ENCODE measurements at places on chromosomes 6 and 20.

DNA sequence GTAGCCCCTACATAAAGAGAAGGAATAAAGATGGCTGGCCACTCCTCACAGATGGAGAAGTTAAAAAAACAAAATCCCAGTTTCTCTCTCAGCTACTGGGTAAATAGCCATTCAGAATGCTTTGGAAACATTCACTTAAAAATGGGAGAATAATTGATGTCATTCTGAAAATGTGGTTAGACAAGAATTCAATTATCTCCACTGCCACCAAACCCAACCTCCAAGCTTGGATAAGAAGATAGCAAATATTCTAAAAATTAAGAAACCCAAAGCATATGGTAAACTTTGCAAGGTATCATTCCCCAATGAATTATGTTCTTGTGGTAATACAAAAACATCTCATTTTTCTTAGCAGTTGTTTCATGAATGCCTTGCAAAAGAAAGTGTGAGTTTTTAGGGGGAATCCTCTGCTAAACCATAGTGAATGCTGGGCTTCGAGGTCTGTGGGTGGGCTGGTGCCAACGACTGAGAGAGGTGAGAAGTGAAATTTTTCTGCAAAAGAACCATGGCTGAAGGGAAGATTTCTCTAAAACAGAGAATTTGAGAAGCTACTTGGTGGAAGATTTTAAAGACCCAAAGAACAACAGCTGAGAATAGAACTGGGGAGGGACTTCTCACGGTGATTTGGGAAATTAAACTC, 497.9 kb upstream of the JARID2 start:
- DNase-seq = no peak

DNA sequence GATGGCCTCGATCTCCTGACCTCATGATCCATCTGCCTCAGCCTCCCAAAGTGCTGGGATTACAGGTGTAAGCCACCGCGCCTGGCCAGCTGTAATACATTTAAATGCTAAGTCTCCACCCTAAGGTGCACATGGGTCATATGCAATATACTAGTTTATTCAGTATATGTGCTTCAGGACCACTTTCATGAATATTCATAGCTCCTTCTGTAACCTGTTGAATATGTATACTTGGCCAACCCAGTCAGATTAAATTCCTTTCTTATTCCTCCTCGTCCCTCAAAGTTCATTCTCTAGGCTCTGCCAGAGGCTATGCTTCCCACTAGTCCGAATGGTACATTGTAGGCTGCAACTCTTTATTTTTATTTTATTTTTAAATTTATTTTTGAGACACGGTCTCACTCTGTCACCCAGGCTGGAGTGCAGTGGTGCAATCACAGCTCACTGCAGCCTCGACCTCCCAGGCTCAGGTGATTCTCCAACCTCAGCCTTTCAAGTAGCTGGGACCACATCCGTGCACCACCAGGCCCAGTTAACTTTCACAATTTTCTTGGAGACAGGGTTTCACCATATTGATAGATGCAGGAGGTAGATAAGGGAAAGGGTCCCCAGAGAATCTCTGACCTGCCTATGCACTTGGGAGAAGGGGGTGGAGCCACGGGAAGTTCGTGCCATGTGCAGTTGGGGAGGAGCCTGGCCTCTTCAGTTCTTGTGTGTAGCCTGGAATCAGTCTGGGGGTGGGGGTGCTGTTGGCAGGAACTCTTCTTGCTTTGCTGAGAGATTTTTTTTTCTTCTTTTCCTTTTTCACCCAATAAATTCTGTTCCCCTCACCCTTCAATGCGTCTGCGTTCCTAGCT, 41.3 kb upstream of the DDR1 start:
- DNase-seq = no peak

DNA sequence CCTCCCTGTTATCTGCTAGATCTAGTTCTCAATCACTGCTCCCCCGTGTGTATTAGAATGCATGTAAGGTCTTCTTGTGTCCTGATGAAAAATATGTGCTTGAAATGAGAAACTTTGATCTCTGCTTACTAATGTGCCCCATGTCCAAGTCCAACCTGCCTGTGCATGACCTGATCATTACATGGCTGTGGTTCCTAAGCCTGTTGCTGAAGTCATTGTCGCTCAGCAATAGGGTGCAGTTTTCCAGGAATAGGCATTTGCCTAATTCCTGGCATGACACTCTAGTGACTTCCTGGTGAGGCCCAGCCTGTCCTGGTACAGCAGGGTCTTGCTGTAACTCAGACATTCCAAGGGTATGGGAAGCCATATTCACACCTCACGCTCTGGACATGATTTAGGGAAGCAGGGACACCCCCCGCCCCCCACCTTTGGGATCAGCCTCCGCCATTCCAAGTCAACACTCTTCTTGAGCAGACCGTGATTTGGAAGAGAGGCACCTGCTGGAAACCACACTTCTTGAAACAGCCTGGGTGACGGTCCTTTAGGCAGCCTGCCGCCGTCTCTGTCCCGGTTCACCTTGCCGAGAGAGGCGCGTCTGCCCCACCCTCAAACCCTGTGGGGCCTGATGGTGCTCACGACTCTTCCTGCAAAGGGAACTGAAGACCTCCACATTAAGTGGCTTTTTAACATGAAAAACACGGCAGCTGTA, 73.4 kb downstream of the PTPN1 start:
- DNase-seq = no peak

GRCh38 chr6:109083657-109084056, 11.0 kb downstream of the SESN1 start:
- DNase-seq = no peak

GRCh38 chr6:167668019-167668753, 158.5 kb upstream of the AFDN start:
- peak; percentile 20 for DNase-seq

- DNase-seq = no peak
Measured at GRCh38 chr20:60060593-60060992, 102.4 kb downstream of the CDH26 start.

- DNase-seq = no peak
Measured at GRCh38 chr6:78340755-78341154, 526.6 kb upstream of the IRAK1BP1 start.

GRCh38 chr20:13389115-13389514, 168.0 kb downstream of the ISM1 start:
- no peak for DNase-seq

DNA sequence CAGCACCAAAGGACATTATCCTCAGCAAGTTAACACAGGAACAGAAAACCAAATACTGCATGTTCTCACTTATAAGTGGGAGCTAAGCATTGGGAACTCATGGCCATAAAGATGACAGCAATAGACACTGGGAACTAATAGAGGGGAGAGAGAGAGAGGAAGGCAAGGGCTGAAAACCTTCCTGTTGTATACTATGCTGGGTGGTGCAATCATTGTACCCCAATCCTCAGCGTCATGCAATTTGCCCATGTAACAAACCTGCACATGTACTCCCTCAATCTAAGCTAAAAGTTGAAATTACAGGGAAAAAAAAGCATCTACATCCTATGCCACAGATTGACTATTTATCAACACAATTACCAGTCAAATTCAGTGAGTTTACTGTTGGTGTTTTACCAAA, 20.0 kb upstream of the VNN1 start:
- no peak for DNase-seq

- no peak for DNase-seq
Measured at GRCh38 chr6:135073217-135073616, 18.6 kb upstream of the HBS1L start.

GRCh38 chr6:15877231-15877630, 214.4 kb upstream of the DTNBP1 start:
- no peak for DNase-seq

DNA sequence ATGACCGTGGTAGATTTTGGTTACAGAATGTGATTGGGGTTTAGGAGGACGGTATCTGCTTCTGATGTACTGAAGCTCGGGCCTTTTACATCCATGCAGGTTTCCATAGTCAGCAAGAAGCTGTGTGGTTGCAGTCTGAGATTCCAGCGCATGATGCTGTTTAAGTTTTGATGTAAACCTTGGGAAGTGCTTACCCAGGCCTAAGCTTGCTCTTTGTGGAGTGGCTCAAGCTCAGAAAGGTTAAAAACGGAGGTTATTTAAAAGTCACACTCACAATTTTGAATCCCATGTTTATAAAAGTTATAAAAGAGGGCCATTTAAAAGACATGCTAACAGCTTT, 121.4 kb downstream of the TIAM2 start:
- DNase-seq = no peak

GRCh38 chr6:132764370-132764769, 6.7 kb upstream of the VNN2 start:
- DNase-seq = peak; percentile 17

- no peak for DNase-seq
Measured at GRCh38 chr6:10401632-10402223, 13.1 kb downstream of the TFAP2A start.

DNA sequence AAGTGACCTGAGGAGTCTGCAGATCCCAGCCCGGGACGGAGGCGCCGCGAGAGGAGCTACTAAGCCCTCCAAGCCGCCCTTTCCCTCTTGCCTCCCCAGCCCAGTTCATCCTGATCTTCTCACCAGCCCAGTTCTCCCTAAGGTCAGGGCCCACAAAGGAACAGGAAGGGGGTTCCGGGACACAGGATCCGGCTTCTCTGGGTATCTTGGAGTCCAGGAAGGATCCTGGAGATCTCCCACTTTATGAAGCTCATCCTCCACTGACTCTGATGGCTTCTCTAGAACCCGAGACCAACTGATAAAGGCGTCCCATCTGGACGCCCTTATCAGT, 36.9 kb upstream of the HLA-C start:
- no peak for DNase-seq

GRCh38 chr6:20126789-20127653, 85.2 kb downstream of the MBOAT1 start:
- peak; percentile 85 for DNase-seq

GRCh38 chr6:134956032-134956431, 6.1 kb upstream of the ALDH8A1 start:
- no peak for DNase-seq

- peak; percentile 28 for DNase-seq
Measured at GRCh38 chr6:110814102-110815014, 911 bp downstream of the CDK19 start.

DNA sequence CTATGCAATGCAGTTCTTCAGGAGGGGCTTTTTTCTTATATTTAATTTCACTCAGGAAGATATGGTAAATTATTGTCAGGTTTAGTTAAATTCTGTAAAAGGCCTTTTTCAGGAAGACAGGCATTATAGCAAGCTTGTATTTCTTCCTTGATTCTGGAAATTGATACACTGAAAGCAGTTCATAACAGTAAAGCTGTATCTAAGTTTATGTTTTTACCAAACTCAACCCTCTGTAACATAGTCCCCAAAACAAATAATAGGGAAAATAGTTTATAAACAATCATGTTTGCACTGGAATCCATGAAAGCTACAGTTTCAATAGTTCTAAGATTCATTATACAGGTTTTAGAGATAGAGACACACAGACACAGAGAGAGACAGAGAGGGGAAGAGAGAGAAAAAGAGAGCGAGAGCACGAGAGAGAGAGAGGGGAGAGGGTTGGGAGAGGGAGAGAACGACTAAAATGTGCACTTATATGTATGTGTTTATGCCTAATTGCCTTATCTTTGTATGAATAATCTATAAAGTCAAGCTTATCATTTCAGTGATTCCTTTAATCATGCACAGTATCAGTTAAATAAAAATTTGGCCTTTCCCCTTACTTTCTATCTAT, 454.4 kb downstream of the RFPL4B start:
- DNase-seq = no peak

- no peak for DNase-seq
Measured at GRCh38 chr20:37695684-37696342, 2.0 kb downstream of the CTNNBL1 start.

DNA sequence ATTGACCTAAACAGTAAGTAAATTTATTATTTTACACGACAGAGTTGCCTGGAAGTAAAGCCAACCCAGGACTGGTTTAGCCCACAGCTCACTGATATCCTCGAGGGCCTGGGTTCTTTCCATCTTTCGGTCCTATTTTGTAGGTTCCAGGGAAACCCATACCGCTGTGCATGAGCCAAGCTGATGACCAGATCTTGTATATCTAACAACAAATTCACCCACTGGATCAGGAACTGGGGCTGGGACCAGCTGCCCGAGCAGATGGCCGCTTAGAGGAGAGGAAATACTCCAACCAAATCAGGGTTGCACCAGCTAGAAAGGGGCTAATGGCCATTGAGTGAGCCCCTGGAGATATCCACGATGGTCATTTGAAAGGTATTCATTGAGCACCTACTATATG, 139.2 kb downstream of the BACH2 start:
- DNase-seq = no peak

GRCh38 chr6:107741191-107741680, 82.9 kb downstream of the SCML4 start:
- DNase-seq = no peak

DNA sequence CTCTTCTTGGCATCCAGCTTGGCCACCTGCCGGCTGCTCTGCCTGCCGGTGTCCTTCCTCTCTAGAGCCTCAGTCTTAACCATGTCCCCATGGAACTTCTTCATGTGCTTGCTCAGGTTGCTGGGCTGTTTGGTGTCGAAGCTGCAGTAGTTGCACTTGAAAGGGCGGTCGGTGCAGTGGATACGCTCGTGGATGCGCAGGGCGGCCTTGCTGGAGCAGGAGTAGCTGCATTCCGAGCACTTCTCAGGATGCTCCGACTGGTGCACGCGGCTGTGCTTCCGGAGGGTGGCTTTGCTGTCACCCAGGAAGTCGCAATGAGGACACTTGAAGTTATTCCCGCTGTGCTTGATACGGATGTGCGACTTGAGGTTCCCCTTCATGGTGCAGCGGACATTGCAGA, 38.7 kb downstream of the ZFP64 start:
- DNase-seq = no peak

DNA sequence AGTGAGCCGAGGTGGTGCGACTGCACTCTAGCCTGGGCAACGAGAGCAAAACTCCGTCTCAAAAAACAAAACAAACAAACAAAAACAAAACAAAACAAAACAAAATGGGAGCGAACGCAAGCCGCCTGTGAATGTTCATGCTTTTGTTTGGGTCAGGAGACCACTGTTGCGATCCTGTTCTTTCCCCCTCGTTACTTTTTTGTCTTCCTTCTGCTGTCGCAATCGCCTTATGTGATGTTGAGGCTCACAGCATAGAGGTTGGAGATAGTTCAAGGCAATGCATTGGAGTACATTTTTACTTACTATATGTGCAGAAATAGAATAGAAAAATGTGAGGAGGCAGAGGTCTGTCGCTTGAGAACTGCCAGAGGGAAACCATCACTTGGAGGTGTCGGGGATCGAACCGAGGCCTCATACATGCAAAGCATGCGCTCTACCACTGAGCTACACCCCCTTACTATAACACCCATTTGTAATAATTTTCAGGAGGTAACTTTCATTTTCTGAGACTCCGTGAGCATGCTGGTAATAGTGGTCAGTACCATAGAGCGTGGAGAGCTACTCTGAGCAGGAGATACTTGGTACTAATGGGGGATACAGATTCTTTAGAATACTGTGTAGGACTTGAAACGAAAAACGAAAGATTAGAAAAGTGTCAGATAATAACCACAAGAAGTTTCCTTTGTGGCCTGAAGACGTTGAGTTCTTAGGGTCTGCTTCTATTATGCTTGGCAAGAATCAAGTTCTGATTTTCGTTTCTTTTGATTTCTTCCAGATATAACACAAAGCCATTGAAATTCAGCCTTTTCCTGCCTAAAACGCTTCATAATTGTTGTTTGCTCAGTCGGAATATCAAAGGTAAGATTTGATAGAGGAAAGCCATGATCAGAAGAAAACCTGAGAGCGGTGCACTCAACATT, 121.1 kb downstream of the TRIM27 start:
- no peak for DNase-seq

Data from pons (tissue), 1 donor.